ENCODE measurements at places on chromosomes 5 and 9.

DNA sequence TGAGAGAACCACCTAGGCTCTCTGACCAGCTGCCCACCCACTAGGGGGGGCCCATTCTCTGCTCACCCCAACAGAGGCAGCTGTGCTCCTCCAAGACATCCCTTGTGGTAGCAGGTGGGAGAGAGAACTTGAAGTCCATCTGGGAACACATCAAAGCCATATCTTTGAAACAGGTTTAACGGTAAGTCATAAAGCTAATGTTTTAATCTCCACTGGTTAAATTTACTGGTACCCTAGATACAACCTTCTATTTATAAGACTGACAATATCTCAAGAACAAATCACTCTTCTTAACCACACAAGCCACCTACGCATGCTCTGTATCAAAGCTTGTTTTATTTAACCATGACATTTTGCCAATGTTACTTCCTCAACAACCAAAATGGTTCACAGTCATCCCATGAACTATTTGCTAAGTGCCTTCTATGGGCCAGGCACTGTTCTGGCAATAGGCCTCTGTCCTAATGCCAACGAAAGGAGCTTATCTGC, 20.4 kb downstream of the AUH start:
- DNase-seq: no peak

GRCh38 chr9:115261656-115262081, 143.7 kb upstream of the TNC start:
- DNase-seq: peak; percentile 20

GRCh38 chr5:72351376-72351775, 31.2 kb downstream of the PTCD2 start:
- DNase-seq: no peak

DNA sequence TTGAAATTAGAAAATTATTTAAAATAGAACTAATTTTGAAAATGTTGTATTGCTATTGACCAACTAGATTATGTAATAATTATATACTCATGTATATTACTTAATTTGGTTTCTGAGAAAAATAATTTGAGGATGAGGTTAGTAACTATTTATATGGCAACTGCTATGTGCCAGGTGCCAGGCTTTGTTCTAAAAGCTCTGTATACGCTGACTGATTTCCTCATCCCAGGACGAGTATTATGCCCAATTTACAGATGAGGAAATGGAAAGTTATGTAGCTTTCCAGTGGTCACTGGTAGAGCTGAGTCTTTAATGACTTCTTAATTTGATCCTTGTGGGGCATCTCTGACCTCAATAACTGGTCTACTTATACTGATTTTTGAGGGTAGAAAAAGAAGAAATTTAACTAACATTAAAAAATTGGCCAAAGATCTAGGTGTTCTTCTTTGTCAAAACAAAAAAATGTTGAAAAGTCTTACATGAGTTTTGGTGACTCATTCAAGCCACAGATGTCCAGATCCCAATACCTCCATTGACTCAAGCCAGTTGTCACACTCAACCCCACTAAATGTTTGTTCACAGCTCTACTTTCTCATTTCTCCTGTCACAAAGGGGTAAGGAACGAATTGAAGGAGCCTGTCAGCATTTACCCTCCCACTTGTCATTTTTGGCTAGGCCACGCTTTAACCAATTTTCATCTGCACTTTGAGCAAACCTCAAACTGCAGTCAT, 228.1 kb upstream of the MEF2C start:
- DNase-seq: no peak

DNA sequence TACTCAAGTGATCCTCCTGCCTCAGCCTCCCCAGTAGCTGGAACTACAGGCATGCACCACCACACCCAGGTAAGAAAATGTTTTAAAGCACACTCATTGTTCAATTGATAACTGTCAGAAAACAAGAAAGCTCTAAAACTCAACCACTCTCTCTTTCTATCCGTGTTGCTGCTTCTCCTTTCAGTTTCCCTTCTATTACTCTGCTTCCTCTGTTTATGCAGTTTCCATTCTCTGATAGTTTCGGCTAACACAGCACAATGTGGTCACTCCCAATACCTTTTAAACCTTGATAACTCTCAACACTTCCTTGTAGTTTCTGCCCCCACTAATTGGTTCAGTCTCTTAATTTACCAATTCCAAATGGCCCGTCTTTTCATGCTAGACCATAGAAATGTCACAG, 59.2 kb upstream of the NR4A3 start:
- no peak for DNase-seq

GRCh38 chr9:78615372-78615771, 318.4 kb downstream of the PSAT1 start:
- no peak for DNase-seq

DNA sequence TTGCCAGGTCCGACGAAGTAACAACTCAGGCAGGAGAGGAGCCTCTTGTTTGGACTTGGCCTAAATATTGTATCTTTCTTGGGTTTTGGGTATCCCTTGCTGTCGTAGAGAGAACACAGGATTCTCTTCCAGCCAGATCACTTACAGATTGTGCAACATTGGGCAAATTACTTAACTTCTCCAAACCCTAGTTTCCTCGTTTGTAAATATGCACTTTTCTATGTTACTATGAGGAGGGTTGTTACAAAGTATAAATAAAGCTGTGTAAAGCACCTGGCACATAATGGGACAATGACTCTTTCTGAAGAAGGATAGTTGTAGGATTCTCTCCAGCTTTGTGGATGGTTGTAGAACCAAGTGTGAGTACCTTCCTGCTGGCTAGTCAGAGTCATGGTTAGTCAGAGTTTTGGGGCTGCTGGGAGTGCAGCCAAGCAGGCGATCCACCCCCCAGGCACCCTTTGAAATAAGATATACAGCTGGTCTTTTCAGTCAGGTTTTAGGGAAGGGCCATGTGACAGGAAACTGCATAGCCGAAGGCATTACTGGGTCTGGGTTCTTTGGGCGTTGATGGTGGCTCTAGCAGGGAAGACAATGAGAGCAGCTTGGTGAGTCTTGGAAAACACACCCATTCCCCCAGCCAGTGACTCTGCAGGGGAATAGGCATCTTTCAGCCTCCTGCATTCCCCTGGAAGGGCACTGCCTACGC, 49.9 kb upstream of the GDNF start:
- DNase-seq: no peak

DNA sequence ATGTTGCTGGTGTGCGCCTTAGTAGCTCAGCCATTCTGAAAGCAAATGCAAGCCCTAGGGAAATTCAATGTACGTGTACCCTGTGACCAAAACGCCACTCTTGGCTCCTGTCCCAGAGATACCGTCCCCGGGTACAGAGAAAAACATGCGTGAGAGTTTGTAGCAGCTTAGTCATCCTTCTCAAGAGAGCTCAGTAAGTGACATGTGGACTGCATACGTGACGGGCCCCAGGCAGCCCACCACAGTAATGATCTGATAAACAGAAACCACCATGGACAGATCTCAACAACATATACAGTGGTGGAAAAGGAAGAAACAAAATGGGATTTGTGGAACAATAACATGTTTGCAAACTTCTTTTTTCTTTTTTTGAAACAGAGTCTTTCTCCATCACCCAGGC, 45.1 kb downstream of the S1PR3 start:
- DNase-seq: no peak

- DNase-seq: no peak
Observed at GRCh38 chr5:59008816-59009473, 426.1 kb downstream of the RAB3C start.

- DNase-seq: no peak
Observed at GRCh38 chr5:1777281-1778137, 22.1 kb downstream of the MRPL36 start.

DNA sequence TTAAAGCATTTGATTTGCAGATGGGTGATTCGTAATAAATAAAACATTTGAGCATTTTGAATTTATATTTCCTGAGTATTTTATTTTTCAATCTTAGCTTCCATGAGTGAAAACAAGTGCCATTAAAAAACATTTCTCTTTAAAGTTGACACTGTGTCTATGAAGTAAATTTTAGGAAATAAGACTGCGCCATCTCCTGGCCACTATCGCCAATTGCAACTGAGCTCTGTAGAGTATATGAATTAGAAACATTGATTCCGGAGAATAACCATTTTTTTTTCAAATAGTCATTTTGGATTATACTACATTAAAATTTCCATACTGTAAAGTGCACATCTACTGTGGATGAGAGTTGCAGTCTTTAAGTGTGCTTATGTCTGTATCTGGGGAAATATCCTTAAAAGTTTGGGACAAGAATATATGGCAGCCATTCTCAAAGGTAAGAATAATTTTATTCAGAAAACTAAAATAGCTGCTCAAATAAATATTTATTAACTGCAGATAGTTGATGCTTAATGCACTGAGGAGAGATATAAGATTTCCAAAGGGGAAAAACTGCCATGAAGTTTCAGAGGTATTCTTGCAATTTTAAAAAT, 5.9 kb downstream of the DMRTA1 start:
- DNase-seq: no peak

- peak; percentile 4 for DNase-seq
Observed at GRCh38 chr5:63401436-63402046, 560.7 kb downstream of the HTR1A start.

GRCh38 chr9:88651682-88652633, 117.0 kb downstream of the NXNL2 start:
- DNase-seq: no peak

Data from SHP77 treated with DMSO at 0.1 percent for 48 hours (cell line).